ENCODE measurements at places on chromosomes 2 and 18. TPM values are rescaled to one million over a fixed set of nuclear protein-coding genes. Genes with fewer than 3 reads are reported as not detected.

GRCh38 chr2:218125095-218125494 is 733 bp upstream of the CXCR2 start:
- no peaks in the 10 kb centered on the region for H3K27me3 ChIP-seq

DNA sequence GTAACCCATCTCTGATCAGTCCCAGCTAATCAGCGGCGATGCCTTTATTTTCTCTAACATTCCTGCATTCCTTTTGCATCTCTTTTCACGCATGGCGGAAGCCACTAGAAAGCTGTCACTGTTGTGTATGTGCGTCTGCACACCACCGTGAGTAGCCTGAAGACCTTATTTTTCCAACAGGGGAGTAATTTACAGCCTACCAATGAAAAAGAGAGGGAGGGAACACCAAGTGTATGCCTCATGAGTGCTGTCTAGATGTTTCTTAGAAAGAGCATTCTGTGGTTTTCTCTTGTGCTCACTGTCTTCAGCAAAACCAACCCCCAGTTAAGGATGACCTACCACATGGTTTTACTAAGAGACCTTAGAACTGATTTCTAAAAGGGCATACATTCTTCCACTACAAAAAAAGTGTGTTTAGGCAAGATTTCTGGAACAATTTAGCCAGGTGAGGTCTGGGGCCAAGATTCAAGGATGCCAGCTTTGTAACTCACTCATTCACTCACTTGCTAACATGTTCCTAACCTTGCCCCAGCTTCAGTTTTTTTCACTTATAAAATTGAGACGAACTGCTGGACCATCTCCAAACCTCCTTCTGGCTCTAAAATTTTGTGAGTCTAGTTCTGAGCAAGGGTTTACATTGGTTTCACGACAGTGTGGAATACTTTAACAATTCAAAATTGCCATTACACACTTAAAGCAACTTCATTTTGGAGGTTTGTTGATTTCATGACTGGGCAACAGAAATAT is 51.4 kb downstream of the BCL2 start:
- H3K36me3 ChIP-seq = no peaks in the 10 kb centered on the region
- DNase-seq = no peak
- peak overlapping the region; percentile 20 for H3K4me3 ChIP-seq
- peak overlapping the region; percentile 27 for H3K27ac ChIP-seq
- H3K4me1 ChIP-seq = peaks cover 16% of the 10 kb centered on the region

DNA sequence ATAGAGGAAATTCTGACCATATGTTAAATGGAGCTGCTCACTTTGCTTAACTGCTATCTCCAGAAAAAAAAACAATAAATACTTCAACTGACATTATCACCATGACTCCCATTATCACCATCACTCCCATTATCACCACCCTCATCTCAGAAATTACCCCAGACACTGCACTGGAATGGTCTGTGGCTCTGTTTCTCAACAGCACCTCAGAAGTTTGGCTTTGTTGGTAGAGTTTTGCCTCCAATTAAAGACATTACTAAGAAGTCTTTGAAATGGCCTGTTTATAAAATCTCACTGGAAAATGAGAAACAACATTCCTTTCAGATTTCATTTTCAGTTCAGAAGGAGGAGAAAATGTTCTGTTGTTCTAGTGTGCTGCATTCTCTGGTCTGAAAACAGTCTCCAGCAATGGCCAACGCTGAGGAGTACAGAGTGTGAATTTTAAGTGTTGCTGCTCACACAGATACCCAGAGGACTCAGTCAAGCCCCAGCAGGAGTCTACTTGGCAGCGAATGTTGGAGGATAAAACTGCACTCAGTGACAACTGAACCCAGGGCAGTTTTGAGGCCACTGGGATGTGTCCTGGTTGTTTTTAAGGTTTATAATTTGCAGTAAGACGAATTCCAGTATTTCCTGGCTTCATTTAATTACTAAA is 364.5 kb upstream of the CDH2 start:
- H3K27ac ChIP-seq = no peak overlapping the region
- no peak for DNase-seq
- no peaks in the 10 kb centered on the region for H3K4me1 ChIP-seq
- H3K36me3 ChIP-seq = no peaks in the 10 kb centered on the region
- H3K27me3 ChIP-seq = no peaks in the 10 kb centered on the region

DNA sequence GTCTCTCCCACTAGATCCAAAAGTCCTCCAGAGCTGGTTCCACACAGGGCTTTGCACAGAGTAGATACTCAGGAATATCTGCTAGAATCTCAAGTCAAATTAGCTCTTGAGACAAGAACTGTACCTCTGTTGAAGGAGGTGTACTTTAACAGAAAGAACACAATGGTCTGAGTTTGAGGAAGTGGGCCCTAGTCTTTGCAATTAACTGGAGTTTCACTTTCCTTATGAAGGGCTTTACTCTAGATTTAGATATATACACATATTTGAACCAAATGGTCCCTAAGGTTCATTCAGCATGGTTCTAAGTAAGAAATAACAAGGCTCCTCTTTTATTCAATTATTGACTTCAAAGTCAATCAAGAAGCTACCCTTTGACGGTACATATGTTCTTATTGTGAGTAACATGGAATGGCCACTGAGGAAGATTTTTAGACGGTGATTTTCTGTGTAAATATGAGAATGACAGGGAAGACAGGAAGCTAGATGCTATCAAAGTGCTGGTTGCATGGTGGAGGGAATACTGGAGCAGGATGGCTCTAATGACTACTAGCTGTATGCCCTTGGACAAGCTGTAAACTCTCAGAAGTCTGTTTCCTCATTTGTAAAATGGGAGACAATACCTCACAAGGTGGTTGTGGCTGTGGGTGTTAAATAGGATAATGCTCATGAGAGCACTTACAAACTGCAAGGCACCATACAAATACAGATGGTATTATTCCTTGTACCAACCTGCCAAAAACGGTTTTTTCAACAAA is 73.5 kb upstream of the SERTAD2 start:
- H3K4me1 ChIP-seq = peaks cover 31% of the 10 kb centered on the region
- peak overlapping the region; percentile 44 for H3K4me3 ChIP-seq
- no peak for DNase-seq
- no peaks in the 10 kb centered on the region for H3K36me3 ChIP-seq
- peak overlapping the region; percentile 50 for H3K27ac ChIP-seq
- no peaks in the 10 kb centered on the region for H3K27me3 ChIP-seq

GRCh38 chr2:66555091-66555490 is 120.2 kb downstream of the MEIS1 start:
- H3K4me1 ChIP-seq = no peaks in the 10 kb centered on the region
- H3K4me3 ChIP-seq = no peak overlapping the region
- no peaks in the 10 kb centered on the region for H3K27me3 ChIP-seq
- no peak overlapping the region for H3K27ac ChIP-seq
- no peaks in the 10 kb centered on the region for H3K36me3 ChIP-seq

DNA sequence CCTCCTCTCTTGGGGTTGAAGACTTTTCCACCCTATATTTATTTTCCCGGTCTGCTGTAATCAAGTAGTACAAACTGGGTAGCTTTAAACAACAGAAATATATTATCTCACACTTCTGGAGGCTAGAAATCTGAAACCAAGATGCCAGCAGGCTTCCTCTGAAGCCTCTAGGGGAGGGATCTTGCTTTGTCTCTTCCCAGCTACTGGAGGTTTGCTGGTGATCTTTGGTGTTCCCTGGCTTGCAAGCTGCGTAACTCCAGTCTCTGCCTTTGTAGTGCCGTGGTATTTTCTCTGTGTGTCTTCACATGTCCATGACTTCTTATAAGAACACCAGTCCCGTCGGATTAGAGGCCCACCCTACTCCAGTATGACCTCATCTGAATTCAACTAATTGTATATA is 44.4 kb downstream of the MYO3B start:
- no peak overlapping the region for H3K27ac ChIP-seq
- DNase-seq = no peak
- no peaks in the 10 kb centered on the region for H3K27me3 ChIP-seq

DNA sequence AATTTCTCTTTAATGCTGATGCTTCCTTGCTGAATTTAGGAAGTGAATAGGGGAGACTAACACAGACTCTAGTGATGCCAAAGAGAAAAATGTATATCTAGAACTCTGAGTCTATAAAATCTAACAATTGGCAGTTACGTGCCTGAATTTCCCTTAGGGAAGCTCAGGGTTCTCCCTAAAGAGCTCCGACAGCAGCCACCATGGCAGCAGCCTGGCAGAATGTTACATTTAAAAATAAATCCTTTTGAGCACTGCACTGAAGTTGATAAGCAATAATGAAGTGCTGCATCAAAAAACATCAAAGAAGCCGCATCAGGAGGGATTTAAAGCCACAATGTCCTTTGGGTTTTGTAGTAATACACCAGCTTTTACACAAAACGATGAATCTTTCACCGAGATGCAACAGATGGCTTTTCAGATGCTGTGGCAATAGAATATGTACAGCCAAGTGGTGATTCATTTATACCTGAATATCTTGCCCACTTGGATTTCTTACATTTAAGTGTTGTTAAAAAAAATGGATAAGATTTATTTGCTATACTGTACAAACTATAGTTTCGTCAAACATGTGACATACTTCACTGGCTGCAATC is 291.2 kb upstream of the SESTD1 start:
- no peaks in the 10 kb centered on the region for H3K36me3 ChIP-seq
- H3K27me3 ChIP-seq = no peaks in the 10 kb centered on the region
- no peak overlapping the region for H3K27ac ChIP-seq
- H3K4me1 ChIP-seq = no peaks in the 10 kb centered on the region
- no peak overlapping the region for H3K4me3 ChIP-seq

- H3K27ac ChIP-seq = no peak overlapping the region
- no peaks in the 10 kb centered on the region for H3K4me1 ChIP-seq
- no peaks in the 10 kb centered on the region for H3K36me3 ChIP-seq
Measured at GRCh38 chr2:200635251-200635650, 49.4 kb downstream of the AOX1 start.

- H3K27ac ChIP-seq = no peak overlapping the region
- DNase-seq = no peak
- no peaks in the 10 kb centered on the region for H3K36me3 ChIP-seq
Measured at GRCh38 chr2:82650038-82650437, 1809.0 kb downstream of the SUCLG1 start.

GRCh38 chr18:73923866-73924265 is 223.8 kb downstream of the FBXO15 start:
- H3K4me3 ChIP-seq = no peak overlapping the region
- H3K36me3 ChIP-seq = no peaks in the 10 kb centered on the region
- H3K27ac ChIP-seq = no peak overlapping the region
- H3K27me3 ChIP-seq = no peaks in the 10 kb centered on the region
- no peak for DNase-seq

DNA sequence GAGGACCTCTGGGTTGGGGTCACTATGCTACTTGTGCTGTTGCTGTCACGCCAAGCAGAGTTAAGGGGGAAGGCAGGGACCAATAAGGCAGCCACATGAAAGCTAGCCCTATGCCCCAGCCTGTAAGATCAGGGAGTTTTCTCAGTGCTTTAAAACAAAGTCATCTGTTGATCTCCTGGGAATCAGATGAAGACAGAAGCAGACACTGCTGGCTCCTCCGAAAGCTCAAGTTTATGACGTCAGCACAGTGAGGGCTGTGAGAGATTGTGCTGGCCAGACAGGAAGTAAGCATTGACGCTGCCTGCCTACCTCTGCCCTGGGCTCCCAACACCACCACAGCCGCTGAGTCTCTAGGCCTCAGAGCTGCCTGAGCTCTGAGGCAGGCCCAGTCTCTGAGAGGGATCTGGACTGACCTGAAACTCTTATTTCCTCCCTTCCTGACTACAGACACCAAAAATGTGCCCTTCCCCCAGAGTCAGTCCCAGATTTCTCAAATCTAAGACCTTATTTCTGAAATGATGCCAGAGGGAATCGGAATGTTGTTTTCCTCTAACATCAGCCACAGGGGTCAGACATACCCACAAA is 118.1 kb upstream of the EPAS1 start:
- H3K27ac ChIP-seq = no peak overlapping the region
- no peaks in the 10 kb centered on the region for H3K36me3 ChIP-seq
- no peak overlapping the region for H3K4me3 ChIP-seq
- no peaks in the 10 kb centered on the region for H3K27me3 ChIP-seq
- peak; percentile 79 for DNase-seq

GRCh38 chr2:159592441-159592840 is 23.9 kb downstream of the BAZ2B start:
- H3K4me1 ChIP-seq = no peaks in the 10 kb centered on the region
- no peak overlapping the region for H3K27ac ChIP-seq
- H3K4me3 ChIP-seq = no peak overlapping the region
- H3K27me3 ChIP-seq = no peaks in the 10 kb centered on the region

DNA sequence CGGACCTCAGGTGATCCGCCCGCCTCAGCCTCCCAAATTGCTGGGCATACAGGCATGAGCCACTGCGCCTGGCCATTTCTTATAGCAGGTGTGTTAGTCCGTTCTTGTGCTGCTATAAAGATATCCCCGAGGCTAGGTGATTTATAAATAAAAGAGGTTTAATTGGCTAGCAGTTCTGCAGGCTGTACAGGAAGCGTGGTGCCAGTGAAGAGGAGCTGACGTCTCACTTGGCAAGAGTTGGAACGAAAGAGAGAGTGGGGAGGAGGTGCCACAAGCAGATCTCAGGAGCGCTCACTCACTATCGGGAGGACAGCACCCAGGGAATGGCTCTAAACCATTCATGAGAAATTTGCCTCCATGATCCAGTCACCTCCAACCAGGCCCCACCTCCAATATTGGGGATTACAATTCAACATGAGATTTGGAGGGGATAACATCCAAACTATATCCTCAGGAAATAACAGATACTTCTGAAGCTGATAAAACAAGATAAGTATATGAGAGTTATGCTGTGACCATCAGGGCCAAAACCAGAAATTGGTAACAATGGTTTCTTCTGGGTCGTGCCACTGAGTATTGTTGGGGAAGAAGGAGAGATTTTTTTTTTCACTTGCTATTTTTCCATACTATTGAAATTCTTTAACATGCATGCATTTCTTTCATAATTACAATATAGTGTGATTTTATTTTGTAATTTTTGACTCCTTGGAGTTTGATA is 7.4 kb upstream of the RMC1 start:
- H3K4me1 ChIP-seq = no peaks in the 10 kb centered on the region
- DNase-seq = no peak
- H3K4me3 ChIP-seq = no peak overlapping the region
- H3K36me3 ChIP-seq = no peaks in the 10 kb centered on the region
- no peak overlapping the region for H3K27ac ChIP-seq
- no peaks in the 10 kb centered on the region for H3K27me3 ChIP-seq

- H3K27ac ChIP-seq = no peak overlapping the region
- H3K27me3 ChIP-seq = no peaks in the 10 kb centered on the region
- H3K4me1 ChIP-seq = no peaks in the 10 kb centered on the region
- DNase-seq = no peak
Measured at GRCh38 chr2:214995926-214996670, 142.3 kb downstream of the ABCA12 start.

The SLC9A4 gene
- not detected for polyA plus RNA-seq

The G6PC2 gene
- polyA plus RNA-seq = not detected

The DSEL gene
- polyA plus RNA-seq = 0.23 TPM

The EMILIN1 gene
- polyA plus RNA-seq = 1.1 TPM

The NR4A2 gene
- polyA plus RNA-seq = 2.5 TPM

The CNTNAP5 gene
- not detected for polyA plus RNA-seq

The TFCP2L1 gene
- polyA plus RNA-seq = not detected

The HTR2B gene
- polyA plus RNA-seq = 0.09 TPM

The KLHL41 gene
- not detected for polyA plus RNA-seq

Measured in naive thymus-derived CD4-positive, alpha-beta T cell (primary cell).